NT2/D1 (cell line): ENCODE measurements at places on chromosomes 6 and 20.

DNA sequence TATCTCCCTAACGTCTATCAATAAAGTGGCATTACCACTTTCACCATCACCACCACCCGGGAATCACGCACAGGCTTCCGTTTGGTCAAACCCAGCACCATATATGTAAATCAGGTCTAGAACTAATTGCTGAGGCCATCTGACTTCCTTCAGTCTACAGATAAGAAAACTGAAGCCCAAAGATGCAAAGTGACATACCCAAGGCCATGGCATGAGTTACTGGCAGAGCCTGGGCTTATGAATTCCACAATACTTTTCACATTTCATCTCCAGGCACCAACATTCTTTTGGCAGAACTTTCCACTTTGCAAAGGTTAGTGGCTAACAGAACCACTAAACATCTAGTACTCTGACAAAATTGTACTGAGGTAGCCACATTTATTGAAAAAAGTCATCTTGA is 64.5 kb upstream of the TINAG start:
- no peak for DNase-seq

DNA sequence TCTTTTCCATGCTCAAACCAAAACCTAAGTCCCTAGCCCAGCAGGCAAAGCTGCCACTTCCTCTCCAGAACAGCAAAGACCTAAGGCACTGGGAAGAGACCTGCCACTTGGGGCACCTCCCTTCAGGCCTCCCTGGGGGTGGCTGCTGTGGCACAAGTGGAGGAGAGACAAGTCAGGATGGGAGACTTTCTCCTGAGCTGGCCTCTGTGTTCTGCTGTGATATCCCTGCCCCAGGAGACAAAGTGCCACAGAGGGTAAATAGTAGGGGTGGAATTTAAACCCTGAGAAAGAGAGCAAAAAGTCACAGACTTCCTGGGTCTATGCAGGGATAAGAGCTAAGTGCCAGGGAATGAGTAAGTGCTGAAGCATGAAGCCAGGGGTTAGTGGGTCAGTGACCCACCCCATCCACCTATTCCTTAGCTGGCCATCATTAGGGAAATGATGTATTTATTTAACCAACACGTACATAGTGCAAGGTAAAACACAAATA is 84.2 kb downstream of the MRPL14 start:
- no peak for DNase-seq

- DNase-seq, result no peak
Measured at GRCh38 chr6:31568537-31568961, 3.5 kb upstream of the LTA start.

GRCh38 chr20:742156-742555 is 26.1 kb downstream of the SLC52A3 start:
- DNase-seq, result no peak

- no peak for DNase-seq
Measured at GRCh38 chr20:19672498-19672897, 85.6 kb upstream of the RIN2 start.

- no peak for DNase-seq
Measured at GRCh38 chr6:155542036-155542435, 86.4 kb upstream of the NOX3 start.

- DNase-seq, result peak; percentile 39
Measured at GRCh38 chr6:95280686-95281273, 296.6 kb upstream of the MANEA start.

GRCh38 chr20:54093423-54094267 is 23.3 kb upstream of the BCAS1 start:
- no peak for DNase-seq

DNA sequence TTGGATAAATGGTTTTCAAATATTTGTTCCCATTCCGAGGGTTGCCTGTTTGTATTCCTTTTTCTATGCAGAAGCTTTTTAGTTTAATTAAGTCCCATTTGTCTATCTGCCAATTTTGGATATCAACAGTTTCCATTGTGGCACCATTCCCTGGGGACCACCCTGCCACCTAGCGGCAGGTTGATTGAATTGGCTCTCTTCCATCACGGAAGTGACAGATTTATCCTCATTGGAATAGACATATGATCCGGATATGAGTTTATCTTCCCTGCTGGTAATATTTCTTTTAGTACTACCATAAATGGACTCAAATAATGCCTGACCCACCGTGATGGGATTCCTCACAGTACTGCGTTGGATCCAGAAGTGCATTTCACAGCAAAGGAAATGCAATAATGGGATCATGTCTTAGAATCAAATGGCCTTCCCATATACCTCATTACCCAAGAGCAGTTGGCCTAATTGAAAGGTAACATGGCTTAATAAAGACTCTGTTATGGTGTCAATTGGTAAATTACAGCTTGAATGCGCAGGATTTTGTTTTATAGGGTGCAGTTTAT is 327.0 kb downstream of the BMP2 start:
- peak; percentile 48 for DNase-seq

- DNase-seq, result no peak
Measured at GRCh38 chr20:13741879-13742278, 42.8 kb downstream of the ESF1 start.

- no peak for DNase-seq
Measured at GRCh38 chr6:112983713-112984261, 636.7 kb downstream of the RFPL4B start.

GRCh38 chr6:153090241-153090930 is 40.7 kb downstream of the RGS17 start:
- no peak for DNase-seq

GRCh38 chr20:40848526-40848925 is 159.5 kb upstream of the MAFB start:
- DNase-seq, result no peak

DNA sequence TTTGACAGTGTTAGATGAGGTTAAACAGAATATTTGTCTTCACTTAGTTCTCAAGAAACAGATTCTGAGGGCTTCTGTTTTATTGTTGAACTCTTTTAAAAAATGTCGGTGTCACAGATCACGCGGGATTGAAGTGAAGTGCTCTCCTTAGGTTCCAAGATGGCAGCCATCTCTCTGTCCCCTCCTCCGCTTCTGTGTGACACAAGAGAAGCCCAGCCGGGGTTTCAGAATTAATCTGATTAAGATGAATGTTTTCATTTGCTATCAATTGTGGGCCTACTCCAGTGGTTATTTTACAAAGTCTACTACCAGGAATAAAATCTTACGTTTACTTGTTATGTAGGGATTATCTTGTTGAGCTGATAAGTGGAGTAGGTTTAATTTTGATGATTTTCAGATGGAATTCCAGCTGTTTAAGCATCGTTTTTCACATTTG is 10.9 kb downstream of the HIVEP1 start:
- no peak for DNase-seq

GRCh38 chr20:40322941-40323340 is 366.1 kb downstream of the MAFB start:
- DNase-seq, result no peak

DNA sequence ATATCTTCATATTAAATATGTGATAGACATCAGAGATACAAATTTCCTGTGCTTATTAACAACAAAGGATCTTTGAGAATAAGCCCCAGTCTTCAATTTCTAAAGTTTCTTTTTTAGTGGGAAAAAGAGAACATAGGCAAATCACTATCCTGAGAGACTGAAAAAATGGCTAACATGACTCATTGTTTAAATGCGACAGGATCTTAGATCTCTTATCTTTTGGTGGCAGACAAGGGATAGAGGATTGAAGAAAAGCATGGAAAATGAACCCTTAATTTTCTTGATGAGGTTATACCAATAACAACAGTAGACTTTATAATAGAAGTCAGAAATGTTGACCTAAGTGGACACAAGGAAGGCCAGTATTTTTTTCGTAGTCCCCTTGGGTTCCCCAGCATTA is 178.6 kb upstream of the MAP3K7 start:
- no peak for DNase-seq

DNA sequence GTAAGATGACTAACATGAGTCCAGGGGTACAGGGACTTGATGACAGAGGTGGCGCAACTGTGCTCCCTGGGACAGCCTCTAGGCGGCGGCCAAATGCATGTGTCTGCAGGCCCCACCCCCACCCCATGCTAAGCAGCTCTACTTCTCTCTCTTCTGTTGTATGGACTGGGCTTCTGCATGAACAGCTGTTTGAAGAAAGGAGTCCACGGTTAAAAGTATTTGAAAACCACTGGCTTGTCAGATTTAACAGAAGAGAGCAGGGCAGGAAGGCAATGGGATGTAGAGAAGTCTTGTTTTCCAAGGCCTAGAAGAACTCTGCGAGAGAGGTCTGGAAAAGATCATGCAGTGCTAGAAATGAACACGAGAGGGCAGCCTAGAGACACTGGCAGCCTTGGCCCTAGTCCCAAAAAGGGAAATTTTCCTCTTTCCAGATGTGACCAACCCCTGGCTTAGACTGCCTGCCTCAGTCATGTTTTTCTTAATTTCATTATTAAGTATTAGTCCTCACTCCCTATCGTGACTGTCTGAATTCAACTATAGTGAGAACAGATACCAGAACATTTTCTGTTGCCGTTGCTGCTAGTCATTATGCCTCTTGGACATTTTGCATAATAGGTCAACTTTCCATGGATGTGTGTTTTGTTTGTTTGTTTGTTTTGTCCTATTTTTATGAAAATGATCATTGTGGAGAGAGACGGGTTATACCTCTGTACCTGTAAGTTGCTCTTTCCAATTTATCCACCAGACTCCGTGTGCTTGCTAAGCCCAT is 265.0 kb downstream of the ADGRG6 start:
- DNase-seq, result peak; percentile 51

DNA sequence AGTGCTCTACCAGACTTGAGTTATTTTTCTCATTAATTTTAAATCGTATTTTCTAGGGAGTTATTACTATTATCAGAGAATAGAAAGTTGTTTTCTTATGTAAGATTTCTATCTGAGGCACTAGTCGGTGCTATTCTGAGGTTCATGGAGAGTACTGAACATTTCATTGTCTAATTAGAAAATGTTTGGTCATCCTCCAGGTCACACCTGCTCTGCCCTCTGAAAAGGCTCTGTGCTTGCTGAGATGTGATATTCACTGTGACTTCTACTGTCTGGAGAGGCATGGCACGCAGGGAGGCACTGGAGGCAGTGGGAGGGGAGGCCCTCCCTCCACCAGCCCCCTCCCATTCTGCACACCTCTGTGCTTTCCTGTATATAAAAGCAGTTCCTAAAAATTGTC is 3.0 kb downstream of the SYNDIG1 start:
- no peak for DNase-seq

DNA sequence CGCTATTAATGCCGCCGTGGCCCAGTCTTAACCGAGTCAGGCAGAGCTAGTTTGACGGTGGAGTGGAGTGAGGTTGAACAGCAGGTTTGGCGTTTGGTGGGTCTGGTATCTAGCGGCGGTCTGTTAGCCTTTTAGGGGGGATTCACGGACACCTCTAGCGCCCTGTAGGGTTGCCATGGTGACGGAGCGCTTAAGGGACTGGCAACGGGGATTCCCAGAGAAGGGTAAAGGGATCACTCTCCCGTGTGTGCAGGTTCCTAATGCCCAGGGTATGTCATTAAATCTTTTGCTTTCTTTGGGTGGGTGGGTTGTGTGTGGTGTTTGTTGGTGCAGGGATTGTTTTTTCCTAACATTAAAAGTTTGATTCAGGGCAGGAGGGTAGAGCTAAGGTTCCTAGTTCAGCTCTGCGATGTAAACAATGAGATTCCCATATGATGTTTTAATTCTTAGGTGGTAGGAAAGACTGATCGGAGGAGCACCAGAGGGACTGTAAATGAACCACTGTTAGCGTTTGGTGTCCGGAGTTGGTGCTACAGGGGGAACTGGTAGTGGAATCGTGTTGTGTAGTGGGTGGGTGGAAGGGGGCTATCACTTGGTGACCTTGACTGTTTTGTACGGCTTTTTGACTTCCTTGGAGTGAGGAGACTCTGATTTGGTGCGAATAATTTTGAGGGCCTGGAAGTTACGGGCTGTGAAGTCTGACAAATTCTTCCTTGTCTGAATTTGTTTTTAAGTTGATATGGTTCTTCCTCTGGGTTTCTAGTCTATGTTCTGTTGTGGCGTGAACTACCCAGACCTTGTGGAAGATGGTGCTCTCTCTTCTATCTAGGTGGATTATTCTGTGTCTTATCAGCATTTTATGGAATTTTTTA is 5.0 kb downstream of the BRD2 start:
- no peak for DNase-seq

DNA sequence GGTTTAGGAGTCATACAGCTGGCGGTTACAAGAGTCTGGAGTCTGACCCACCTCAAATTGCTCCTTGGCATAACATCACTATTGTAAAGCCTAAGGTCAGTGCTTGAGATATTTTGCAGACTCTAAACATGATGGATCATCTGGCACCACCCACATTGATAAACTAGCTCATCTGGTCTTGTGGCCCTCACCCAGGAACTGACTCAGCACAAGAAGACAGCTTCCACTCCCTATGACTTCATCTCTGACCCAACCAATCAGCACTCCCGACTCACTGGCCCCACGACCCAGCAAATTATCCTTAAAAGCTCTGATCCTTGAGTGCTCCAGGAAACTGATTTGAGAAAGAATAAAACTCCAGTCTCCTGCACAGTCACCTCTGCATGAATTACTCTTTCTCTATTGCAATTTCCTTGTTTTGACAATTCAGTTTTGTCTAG is 115.9 kb downstream of the CD24 start:
- DNase-seq, result no peak

DNA sequence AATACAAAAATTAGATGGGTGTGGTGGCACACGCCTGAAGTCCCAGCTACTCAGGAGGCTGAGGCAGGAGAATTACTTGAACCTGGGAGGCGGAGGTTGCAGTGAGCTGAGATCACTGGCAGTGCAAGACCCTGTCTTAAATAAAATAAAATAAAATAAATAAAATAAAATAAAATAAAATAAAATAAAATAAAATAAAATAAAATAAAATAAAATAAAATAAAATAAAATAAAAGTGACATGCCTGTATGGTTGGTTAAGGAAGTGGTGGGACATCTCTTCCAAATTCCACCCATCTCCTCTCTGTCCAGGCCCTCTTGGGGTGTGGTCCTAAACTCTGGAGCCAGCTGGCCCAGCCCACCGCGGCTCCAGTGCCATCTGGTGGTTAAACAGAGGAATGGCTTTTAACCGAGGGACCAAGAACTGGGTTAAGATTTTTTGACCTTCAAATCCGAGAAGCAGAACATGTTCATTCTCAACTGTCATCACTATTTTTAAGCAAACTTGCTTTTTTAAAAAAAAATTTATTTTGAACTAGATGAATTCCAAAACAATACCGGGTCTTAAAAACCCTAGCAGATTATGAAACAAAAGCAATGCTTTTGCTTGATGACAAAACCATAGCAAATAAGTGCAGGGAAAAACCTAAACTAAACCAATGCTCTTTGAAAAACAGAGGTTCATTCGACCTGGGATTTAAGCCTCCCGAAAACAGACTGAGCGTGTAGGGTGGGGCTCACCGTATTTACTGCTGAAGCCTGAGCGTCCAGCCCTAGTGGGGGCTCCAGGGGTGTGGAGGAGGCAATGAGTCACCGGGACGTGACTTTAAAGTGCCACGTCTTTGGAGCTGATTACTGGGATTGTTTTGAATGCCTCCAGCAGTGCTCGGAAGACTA is 68.8 kb downstream of the CDC5L start:
- peak; percentile 25 for DNase-seq

DNA sequence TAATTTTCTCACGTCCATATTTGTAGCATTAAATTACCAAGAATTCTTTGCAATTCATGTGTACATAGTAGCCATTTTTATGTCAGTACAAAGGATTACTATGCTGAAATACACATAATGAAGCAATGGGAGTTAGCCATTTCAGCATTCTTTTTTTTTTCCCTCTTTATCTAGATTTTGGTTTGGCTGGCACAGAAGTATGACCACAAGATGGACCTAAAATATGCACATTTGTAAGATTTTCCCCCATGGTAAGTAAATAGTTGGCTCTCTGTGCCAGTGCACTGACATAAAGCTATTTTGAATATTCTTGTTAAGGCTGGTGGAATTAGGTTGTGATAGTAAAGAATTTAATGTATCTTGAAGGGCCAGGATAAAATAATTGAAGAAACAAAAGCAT is 486.1 kb upstream of the BTBD3 start:
- no peak for DNase-seq

- DNase-seq, result no peak
Measured at GRCh38 chr20:44849703-44850102, 35.8 kb upstream of the YWHAB start.
